HuH-7 (cell line): ENCODE measurements at places on chromosomes 2 and 18.

GRCh38 chr18:10258836-10259474, 195.5 kb upstream of the APCDD1 start:
- no peak for DNase-seq

DNA sequence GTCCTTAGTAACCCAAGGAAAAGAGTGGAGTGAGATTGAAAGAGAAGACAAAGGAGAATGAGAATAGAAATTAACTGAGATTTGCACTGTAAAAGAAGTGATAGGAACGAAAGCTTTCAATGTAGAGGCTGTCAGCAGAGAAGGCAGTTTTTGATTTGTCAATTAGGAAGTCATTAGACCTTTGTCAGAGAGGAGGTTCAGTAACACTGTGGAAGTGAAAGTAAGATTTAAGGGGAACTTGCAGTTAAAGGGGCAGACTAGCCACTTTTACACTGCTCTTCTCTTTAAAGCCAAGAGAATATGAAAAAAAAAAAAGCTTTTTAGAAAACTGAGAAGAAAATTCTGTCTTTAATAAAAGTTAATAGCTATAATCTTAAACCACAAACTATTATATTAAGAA, 11.5 kb upstream of the KYNU start:
- no peak for DNase-seq

DNA sequence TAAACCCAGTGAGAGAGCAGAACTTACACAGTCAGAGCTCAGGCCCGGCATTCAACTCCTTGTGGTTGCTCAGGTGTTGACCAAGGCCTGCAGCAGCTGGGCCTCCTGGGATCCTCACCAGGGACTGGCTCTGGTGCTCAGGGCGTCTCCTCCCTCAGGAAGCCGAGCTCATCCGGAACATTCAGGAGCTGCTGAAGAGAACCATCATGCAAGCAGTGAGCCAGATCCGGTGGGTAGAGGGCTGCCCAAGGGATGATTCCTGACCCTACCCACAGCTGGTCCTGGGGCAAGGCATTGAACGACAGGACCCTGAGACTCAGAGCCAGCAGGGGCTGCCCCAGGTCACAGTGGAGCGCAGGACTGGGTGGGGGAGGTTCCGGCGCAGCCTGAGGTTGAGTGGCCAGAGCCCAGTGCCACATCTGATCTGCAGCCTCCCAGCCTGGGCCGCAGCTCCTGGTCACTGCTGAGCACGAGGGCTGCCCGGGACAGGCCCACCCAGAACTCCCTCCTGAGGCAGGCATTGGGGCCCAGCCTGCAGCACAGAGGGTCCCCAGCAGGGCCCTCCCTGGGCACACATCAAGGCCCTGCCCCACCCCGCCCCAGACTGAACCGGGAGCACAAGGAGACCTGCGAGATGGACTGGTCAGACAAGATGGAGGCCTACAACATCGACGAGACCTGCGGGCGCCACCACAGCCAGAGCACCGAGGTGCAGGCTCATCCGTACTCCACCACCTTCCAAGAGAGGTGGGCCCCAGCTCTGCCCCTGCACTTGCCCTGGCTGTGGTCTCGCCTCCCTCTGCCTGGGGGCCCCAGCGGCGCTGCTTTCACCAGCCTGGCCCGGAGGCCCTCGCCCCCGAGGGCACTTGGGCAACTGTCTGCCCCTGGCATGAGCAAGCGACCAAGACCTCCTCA, 2.4 kb downstream of the TEKT4 start:
- DNase-seq = no peak

GRCh38 chr18:79989195-79989497, 783 bp upstream of the TXNL4A start:
- no peak for DNase-seq

GRCh38 chr18:5463831-5464230, 80.0 kb downstream of the EPB41L3 start:
- no peak for DNase-seq

DNA sequence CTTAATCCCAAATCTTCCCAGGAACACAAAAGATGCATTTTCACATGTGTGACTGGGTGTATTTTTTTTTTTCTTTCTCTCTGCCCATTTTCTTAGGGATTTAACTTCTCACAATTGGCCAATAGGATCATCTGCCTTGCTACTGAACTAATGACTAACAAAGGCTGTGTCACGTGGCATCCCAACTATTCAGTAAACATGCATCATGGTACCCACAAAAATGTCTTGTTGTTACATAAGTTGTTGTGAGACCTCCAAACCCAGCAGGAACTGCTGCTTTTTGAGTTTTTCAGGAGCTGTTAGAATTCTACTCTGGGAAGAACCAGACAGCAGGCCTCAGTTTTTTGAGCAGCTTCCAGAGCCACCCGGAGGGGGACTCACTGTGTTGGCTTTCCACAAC, 31.9 kb downstream of the GAD1 start:
- no peak for DNase-seq

- no peak for DNase-seq
Observed at GRCh38 chr18:37577051-37577611, 11.5 kb upstream of the CELF4 start.

DNA sequence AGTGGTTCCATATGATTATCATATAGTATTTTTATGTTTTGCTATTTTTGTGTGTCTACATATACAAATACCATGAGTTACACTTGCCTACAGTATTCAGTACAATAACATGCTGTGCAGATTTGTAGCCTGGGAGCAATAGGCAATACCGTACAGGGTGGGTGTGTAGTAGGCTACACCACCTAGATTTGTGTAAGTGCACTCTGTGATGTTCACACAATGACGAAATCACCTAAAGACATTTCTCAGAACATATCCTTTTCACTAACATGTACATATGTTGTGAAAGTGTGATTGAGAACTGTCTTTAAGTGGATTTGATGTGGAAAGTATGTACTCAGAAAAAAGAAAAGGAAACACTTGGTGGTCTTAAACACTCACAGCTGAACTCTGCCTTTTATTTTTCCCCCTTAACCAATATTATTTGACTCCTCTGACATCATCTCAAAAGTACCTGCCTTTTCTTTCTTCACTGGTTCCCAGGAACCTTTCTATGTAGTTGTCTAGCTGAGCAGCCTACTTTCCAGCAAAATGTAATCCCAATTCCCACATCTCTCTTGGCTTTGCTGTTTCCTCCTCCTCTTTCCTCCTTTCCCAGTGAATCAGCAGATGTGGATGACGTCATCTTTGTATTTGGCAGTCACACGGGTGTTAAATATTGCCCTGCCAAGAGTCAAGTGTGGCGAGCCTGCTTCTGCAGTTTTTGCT, 47.7 kb downstream of the OSBPL6 start:
- DNase-seq = peak; percentile 21

DNA sequence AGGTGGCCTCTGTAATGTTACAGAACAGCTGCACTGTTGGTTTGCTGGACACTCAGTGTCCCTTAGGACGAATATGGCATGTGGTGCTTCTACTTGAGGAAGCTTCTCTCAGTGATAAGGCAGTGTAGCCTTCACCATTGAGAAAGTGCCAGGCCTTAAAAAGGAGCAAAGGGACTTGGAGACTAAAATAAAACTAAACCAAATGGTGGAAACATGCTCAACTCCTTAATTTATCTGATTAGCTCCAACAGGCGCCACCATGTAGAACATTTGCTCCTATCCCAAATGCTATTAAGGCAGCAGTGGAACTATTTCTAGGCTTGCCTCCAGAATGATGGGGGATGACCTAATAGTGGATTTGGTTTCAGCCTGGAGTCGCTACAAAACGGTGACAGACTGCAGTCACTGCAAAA, 77.5 kb upstream of the MYL1 start:
- DNase-seq = no peak

DNA sequence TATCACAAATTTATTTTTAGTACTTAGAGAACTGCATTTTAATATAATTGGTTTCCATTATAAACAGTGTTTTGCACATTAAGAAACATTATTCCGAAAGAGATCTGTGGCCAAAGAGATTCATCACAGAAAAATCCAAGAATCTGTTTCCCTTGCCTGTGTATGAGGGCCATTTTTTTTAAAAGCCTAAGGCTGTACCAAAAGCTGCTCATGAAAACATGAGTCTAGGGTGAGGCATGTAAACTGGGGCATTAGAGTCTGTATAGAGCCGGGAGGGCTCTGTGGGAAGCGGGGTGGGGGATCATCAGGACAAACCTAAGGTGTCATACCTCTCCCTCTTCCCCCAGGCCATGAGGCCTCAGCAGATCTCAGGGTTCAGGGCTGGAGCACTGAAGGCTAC, 223.8 kb downstream of the FBXO15 start:
- DNase-seq = no peak

GRCh38 chr2:237118025-237118424, 32.3 kb downstream of the COPS8 start:
- no peak for DNase-seq

DNA sequence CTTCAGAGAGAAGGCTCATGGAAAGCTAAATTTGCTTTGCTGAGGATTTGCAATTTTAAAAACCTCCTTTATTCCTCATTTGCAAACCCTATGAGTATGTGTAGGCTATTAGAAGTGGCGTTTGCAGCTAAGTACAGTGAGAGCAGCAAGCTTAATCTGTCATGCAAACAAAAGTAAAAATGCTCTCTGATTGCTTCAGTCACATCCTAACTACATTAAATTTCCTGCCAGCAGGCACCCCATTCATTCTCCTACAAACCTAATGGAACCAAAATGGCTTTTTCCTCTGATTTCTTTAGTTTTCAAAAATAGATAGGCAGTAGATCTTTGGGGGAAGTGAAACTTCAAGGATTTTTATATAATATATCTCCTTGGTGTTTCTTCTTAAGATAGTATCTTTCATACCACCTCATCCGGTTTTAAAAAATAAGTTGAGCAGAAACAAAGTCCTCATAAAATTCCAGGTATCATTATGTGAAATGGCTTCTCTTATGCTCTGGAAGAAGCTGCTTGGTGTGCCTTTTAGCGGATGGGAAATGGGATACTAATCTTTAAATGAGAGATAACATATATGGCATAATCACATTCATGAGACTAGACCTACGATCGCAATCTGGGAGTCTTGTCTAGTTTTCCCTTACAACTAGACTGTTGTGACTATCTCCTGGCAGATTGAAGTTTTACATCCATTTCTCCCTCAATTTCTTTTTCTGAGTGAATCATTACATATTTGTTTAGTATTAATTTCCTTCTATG, 49.1 kb downstream of the CLIP4 start:
- DNase-seq = no peak

DNA sequence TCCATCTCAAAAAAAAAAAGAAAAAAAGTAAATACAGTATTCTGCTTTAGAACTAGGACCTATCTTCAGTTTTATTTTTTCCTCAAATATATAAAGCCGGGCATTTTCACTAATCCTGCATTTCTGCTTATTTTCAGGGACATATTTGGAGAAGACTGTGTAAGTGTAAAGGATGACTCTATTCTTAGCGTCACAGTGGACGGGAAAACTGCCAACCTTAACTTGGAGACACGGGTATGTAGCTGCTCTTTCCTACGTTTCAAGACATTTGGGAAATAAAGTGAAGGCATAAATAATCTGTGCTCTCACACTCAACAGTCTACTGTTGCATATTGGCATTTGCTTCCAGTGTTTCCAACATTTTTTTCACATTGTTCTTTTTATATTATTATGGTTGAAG, 3.1 kb upstream of the IAH1 start:
- DNase-seq = no peak

GRCh38 chr18:23998820-23999219, 15.7 kb upstream of the TTC39C start:
- DNase-seq = no peak

GRCh38 chr2:108448678-108449409, at the start of gene GCC2:
Gene GCC2 (plus strand): TSS chr2:108449206. CDS start chr2:108449275, 69 bp downstream.
- DNase-seq = peak; percentile 80

GRCh38 chr2:101577173-101577572, 102.3 kb upstream of the RFX8 start:
- DNase-seq = no peak

GRCh38 chr2:172089633-172090032, 4.3 kb downstream of the DLX1 start:
- DNase-seq = no peak
